Activated naive CD4-positive, alpha-beta T cell treated with anti-CD3 and anti-CD28 coated beads for 36 hours (primary cell): ENCODE measurements at places on chromosomes 2 and 18.

- DNase-seq, result no peak
Measured at GRCh38 chr2:217954971-217955740, 47.6 kb downstream of the TNS1 start.

DNA sequence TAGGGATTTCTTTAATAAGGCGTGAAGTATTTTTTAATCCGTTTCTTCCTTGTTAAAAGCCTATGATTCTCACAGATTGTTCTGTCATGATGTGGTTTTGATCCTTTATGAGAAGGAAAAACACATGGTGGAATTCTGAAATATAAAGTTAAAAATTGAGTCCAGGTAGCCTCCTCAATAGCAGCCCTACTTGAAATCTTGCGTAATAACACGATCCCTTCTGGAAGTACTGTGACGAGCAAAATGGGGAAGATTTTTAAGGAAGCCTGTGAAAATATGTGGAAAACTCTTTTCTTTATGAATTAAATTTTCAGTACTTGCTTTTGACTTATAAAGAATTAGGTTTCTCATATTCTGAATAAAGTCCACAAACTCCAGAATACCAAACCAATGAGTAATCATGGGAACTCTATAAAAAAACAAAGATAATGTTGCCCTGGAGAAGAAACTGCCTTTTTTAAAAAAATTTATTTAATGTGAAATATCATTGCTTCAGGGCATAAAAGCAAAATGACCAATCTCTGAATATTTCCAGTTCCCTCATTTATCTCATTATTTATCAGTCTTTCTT lies 476.4 kb upstream of the ZEB2 start:
- DNase-seq, result no peak

DNA sequence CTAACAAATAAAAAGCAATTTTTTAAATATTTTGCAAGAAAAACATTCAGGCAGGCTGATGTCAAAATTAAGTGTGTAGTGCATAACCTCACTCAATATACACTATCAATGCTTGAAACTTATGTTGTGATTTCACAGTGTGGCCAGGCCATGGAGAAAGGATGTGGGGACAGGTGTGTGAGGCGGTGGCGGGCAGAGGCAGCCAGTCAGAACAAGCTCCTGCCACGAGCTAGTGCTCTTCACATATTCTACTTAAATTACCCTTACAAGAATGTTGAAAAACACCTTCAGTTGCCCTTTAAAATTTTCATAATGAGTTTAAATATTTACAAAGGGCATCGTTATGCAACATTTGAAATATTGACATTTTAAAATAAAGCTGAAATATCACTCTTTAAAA lies 43.2 kb downstream of the CYB5A start:
- DNase-seq, result peak; percentile 35

GRCh38 chr2:223475901-223476300 lies 126.3 kb downstream of the SCG2 start:
- no peak for DNase-seq
